ENCODE measurements at places on chromosomes 16 and 17. TPM values are rescaled to one million over a fixed set of nuclear protein-coding genes. Genes with fewer than 3 reads are reported as not detected.

PPL gene
- 0.09 TPM for total RNA-seq

CCR7 gene
- total RNA-seq, result 43.5 TPM

PSMD12 gene
- 63.2 TPM for total RNA-seq

FLYWCH2 gene
- 19.7 TPM for total RNA-seq

ARL4D gene
- 2.5 TPM for total RNA-seq

GRCh38 chr17:76166906-76167305 lies 25.9 kb upstream of the FOXJ1 start:
- DNase-seq, result no peak

DNA sequence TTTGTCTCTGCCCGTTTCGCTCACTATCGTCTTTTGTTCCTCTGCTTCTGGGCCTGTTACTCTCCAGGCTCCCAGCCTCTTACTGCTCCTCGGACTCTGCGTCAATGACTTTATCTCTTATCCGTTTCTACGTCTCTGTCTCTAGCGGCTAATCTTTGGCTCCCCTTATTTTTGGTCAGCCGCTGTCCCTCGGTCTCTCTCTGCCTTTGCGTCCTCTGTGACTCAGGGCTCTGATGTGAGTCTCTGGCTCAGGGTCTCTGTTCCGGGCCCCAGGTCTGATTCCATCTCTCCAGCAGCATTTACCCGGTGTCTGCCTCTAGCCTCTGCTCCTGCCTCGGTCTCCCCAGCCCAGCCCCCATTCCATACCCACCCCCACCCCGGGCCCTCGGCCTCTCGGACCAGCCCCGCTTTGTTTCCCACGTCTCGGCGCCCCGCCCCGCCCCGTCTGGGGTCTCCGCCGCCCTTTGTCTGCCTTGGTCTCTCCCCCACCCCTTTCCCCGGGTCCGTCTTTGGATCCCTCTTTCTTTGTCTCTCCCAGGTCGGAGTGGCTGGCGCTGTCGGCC lies 547 bp upstream of the ZNF48 start:
- no peak for DNase-seq

DPEP2 gene
- 4.7 TPM for total RNA-seq

DNA sequence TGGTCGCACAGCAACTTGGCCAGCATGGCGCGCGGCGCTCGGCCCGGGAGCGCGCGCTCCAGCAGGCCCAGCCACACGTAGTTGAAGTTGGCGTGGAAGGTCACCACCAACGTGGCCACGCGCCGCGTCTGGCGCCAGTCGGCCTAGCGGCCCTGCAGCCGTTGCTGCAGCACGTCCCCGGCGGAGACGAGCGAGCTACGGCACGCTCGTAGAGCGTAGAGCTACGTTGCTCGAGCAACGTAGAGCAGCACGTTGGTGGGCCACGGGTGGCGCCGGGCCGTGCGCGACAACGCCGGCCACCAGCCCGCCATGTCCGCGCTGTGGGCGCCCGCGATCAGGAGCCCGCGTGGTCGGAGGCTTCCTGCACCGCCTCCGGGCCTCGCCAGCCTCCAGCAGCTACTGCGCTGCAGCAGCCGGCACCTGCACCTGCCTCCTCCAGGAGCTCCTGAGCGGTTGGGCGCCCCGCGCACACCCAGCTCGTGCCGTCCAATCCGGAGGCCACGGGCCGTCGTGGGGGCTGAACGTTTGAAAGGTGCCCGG lies 13.4 kb upstream of the SULT1A1 start:
- DNase-seq, result peak; percentile 79

DNA sequence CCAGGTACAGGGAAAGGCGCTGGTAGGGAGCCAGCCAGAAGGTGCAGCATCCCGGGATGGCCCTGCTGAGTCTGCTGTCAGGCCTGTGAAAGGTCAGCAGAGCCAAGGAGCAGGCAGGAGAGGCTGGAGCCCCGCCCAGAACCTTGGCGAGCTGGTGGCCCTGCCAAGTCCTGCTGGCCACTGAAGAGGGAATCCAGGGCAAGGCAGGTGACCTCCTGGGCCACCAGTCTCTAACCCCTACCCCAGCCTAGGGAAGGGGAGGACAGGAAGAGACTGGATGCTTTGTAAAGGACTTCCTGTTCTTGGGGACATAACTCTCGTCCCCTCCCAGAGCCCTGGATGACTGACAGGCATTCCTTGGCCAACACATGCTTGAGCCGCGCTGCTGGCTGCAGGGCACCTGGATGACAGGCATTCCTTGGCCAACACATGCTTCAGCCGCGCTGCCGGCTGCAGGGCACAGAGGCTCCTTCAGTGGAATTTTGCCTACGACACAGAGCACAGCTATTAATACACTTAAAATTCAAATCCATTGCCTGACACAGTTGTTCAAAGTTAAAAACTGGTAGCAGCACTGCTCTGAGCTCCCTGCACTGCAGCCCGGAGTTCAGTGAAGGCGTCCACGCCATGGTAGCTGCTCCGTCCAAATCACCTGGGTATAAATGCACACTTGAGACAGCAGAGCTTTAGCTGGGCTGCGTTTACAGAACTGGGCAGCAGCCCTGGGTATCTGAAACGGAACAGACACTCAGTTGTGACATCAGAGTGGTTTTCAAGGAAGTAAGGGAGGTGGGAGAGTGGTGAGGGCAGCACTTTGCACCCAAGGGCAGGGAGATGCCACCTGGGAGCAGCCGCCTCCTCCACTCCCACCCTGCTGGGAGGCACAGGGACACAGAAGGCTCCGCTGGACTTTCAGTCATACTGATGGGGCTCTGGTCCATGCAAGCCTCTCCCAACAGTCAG lies 2.0 kb upstream of the BRICD5 start:
- no peak for DNase-seq

DNA sequence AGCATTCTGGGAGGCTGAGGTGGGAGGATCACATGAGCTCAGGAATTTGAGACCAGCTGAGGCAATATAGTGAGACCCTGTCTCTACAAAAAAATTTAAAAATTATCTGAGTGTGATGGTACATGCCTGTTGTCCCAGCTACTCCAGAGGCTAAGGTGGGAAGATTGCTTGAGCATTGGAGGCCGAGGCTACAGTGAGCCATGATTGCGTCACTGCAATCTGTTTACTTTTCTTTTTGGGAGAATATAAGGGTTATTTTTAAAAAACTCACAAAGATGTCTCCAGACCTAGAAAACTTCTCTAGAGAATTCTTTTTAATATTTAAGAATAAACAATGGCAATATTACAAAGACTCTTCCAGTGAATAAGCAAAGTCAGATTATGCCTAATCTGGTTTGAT lies 226.9 kb downstream of the BCAS3 start:
- no peak for DNase-seq

- no peak for DNase-seq
These were observed 24.5 kb upstream of the CCL1 start for GRCh38 chr17:34387566-34387965.

CCL8 gene
- total RNA-seq, result not detected
